ENCODE measurements at places on chromosomes 2 and 18.

- no peak for DNase-seq
Measured at GRCh38 chr2:1750933-1751766, 6.8 kb upstream of the PXDN start.

GRCh38 chr2:172395503-172395902, 31.9 kb upstream of the ITGA6 start:
- no peak for DNase-seq

- no peak for DNase-seq
Measured at GRCh38 chr18:22494771-22495170, 77.1 kb upstream of the CTAGE1 start.

GRCh38 chr2:191957996-191958860, 111.3 kb upstream of the CAVIN2 start:
- DNase-seq: no peak

GRCh38 chr2:53424902-53425301, 342.7 kb upstream of the CHAC2 start:
- DNase-seq: no peak

DNA sequence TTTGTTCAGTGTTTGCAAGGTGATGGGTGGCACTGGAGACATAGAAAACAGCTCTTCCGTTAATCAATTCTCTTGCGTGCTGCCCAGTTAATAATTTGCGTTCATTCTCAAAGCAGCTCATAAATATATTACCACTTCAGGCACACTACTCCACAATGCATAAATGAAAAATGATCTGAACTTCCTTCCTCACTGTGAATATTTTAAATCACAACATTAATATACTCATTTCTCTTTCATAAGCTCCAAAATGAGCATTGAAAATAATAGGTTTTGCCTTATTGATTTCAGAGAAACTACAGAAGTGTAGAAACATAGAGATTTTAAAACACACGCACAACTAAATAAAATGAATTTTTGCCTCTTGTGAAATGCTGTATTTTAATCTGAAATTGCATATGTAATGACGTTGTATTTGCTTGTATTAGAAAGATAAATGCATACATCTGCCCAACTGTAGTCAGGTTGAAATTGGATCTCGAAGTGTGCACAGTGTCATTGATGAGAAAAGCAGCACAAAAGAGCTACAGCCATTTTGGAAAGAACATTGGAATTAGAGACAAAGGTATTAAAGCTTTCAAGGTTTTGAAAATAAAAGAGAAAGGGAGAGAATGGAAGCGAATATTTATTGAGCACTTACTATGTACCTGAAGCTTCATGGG, 350.5 kb downstream of the LPIN1 start:
- no peak for DNase-seq

GRCh38 chr2:45652090-45653031, 886 bp downstream of the PRKCE start:
- DNase-seq: no peak

GRCh38 chr2:146119586-146119985, 1599.7 kb upstream of the ZEB2 start:
- no peak for DNase-seq

GRCh38 chr2:160477032-160477431, 16.6 kb downstream of the RBMS1 start:
- DNase-seq: no peak

DNA sequence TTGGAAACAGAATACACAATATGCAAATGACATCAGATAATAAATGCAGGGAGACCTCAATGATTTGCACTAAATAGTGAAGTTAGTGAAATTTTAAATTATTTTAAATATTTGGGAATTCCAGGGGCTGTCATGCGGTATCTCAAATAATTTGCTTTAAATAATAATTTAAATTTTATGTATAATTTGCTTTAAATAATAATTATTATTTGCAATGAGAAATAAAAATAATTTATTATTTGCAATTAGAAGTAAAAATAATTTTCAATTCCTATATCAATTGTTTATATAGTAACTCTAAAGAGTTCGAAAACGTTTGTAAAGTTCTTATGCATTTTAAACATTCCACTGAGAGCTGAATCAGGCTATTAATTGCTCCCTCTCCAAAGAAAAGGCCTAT, 226.4 kb downstream of the ZBTB7C start:
- no peak for DNase-seq

GRCh38 chr18:53268455-53268854, 928.5 kb downstream of the DCC start:
- DNase-seq: no peak

DNA sequence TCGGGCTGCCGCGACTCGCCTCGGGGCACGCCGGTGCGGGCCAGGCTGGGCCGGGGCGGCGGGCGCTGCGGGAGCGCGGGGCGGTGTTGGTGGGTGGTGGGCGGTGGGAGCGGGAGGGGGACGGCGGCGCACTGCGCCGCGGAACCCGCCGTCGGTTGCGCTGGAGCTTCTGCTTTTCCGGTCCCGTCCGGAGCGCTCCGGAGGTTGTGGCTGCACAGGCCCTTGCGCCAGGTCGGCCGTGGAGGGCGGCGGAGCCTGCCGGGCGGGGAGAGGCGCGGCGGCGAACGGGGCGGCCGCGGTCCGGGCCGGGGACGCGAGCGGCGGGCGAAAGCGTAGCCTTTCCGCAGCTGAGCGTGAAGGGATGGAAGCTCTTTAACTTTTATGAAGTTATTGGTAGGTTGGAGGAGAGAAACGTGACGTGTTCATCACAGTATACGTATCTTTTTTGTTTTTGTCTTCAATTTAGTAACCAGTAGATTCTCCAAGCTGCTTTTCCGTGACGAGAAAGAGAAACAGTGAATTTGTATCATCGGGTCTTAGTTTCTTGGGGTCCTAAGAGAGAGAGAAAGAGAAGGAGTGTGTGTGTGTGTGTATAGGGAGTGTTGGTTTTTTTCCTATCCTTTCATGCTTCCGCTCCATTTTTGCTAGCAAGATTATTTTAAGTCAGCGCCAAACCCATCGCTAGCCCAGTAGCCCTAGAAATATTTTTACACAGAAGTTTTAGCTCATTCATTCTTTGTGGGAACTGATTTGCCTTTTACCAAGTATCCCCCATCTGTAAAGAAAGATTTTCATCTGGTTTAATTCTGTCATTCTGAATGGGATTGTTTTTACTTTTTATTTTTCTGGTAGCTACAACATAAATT, 535 bp downstream of the ATG4B start:
- no peak for DNase-seq

DNA sequence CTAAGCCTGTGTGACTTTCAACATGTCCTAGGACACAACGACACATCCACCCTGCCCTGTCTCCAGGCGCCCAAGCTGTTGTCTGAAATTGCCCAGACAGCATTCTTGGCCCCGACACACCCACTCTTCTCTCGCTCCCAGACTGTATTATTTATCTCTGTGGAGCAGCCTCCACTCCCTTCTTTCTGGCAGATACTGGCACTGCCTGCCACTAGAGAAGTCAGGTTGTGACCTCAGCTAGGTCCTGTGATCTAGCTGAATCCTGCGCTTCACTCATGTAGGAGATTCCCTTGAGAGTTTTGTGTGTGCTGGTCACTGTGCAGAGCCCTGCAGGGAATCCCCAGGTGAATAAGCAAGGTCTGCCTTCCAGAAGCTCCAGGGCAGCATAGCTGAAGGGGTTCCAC, 77.1 kb upstream of the TNP1 start:
- no peak for DNase-seq

DNA sequence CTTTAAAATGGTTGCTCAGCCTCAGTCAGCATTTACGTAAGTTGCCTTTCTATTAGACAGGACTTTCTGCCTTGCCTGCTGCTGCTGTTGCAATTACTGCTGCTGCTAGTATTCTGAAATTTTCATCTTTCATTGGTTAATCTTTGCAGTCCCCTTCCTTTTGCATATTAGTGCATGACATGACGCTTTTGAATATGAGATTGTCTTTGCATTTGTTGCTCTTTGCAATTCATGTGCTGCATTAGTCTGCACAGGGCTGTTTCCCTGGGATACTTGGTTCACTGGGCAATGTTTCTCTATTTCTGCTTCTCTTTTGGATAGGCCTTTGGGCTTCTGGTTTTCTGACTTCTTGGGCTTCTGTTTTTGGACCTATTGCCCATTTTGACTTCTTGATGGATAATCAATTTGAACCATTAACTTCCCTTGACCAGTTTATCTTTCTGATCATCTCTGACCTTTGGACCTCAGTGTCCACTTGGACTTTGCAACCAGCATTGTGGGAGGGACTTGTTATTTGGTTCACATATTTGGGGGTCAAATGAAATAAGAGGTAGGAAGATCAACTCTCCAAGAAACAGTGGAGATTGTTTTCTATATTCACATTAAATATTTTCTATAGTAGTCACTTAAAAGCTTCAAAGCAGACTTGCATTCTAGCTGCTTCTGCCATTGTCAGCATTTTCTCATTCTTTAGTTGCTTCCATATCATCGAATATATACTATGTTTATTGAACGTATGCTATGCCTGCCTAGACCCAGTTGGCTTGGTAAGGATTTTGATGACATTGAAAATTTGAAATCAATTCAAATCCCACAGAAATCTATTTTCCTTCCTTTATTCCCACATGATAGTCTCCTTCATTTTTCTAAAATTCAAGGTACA, 12.5 kb upstream of the BUB1 start:
- DNase-seq: no peak

DNA sequence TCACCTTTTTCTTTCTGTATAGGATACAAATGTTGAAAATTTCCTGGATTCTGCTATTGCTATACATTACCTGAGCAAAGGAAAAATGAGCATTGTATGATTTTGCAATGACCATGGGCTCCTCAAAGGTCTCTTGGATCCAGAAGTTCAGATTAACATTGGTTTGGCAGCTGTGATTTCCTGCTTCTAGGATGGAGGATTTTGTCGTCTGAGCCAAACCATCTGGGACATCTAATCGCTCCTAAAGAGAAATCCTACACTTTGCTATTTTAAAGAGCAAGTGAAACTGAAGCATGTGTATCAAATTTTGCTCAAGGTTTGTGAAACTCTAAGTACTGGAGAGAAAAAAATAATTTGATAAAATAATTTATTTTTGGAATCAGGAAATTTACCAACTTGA, 115.1 kb upstream of the ST6GAL2 start:
- DNase-seq: no peak

- no peak for DNase-seq
Measured at GRCh38 chr2:27581417-27582128, 1.3 kb upstream of the ZNF512 start.

GRCh38 chr2:158378926-158379325, 77.6 kb downstream of the CCDC148 start:
- DNase-seq: no peak

GRCh38 chr18:13418013-13418710, 199.6 kb downstream of the LDLRAD4 start:
- DNase-seq: no peak

DNA sequence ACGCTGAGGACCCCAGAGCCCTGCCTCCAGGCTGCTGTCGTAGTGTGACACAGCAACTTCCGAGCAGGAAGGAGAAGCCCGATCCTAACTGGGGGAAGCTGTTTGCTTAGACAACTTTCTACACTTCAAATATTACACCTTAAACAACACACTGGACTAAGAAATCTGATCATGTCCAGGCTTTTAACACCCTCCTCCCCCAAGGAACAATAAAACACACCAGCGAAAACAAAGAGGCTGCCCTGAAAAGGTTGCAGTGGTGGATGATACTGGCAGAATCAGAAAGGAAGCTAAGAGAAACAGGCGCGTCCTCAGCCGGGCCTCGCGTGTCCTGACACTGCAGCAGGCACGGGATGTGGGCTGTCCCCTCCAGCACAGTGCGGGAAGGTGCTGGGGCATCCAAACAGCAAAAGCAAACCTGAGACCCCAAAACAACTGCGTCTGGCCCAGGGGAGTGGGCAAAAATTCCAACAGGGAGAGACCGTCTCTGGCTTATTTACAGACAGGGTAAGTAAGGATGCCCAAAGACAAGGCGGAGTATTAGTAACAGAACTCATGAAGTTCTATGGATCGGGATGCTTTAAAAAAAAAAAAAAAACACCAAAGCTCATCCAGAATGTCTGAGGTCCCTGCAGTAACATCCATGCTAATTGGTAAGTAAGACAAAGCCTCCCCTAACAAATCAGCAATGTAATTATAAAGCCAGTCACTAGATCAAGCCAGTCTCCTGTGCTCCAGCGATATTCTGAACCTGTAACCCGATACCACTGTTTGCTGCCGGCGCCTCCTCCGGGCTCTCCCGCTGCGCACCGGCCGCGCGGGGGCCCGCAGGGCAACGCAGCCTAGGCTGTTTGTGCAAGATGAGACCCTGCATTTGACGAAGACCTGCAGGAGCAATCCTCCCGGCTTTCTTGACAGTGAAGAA, 9.0 kb downstream of the SERTAD2 start:
- no peak for DNase-seq

DNA sequence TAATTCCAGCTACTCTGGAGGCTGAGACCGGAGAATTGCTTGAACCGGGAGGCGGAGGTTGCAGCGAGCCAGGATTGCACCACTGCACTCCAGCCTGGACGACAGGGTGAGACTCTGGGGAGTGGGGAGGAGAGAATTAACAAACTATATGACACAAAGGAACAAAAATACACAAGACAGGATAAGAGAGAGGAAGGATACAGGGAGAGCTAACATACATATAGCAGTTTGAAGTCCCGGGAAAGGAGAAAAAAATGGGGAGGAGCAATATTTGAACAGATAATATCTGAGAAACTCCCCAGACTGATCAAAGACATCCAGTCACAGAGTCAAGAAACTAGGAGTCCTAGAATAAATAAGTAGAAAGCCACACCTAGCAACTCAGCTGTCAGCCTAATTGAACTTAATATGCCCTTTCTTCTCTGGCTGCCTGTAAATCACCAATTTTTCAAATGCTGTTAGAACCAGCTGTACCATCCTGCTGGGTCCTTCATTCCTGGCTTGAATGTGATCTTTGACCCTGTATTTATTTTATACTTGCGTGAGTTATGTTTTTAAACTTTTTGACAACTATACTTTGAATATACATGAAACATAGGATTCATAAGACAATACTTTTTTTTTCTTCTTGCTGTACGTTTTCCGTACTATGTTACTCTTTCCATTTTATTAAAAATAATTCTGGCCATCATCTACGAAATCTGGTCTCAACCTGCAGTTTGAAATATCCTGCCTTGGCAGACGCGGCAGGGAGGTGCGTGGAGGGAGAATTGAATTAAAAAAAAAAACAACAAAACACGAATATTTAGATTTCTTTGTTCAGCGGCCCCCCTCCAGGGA, 876 bp upstream of the CYP27A1 start:
- no peak for DNase-seq

GRCh38 chr18:4254840-4255239, 200.3 kb downstream of the DLGAP1 start:
- DNase-seq: no peak

GRCh38 chr2:232611559-232612218, 21.7 kb upstream of the EFHD1 start:
- DNase-seq: peak; percentile 69

GRCh38 chr2:95296011-95296410, 1.1 kb upstream of the KCNIP3 start:
- DNase-seq: no peak

GRCh38 chr18:70068981-70069380, 121.3 kb upstream of the CD226 start:
- no peak for DNase-seq

GRCh38 chr2:37244017-37244416, 12.6 kb downstream of the NDUFAF7 start:
- DNase-seq: no peak

DNA sequence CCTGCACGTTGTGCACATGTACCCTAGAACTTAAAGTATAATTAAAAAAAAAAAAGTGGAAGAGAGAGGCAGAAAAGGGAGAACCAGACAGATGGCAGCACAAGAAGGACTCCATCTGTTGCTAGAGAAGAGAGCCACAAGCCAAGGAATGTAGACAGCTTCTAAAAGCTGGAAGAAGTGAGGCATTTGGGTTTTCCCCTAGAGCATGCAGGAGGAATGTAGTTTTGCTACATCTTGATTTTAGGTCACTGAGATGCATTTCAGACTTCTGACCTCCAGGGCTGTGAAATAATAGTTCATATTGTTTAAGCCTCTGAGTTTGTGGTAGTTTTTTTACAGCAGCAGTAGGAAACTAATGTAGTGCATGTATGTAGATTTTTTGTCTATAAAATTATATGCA, 46.0 kb downstream of the CAVIN2 start:
- DNase-seq: no peak
